ENCODE measurements at places on chromosomes 7 and 10.
A peak's percentile ranks its signal among the peaks of the same experiment; 100 is the strongest.

GRCh38 chr7:117269417-117269816, 53.4 kb downstream of the WNT2 start:
- no peak for DNase-seq

GRCh38 chr7:121272676-121273075, 56.1 kb upstream of the WNT16 start:
- DNase-seq, result no peak

- DNase-seq, result no peak
Measured at GRCh38 chr7:50479743-50480517, 29.8 kb upstream of the FIGNL1 start.

DNA sequence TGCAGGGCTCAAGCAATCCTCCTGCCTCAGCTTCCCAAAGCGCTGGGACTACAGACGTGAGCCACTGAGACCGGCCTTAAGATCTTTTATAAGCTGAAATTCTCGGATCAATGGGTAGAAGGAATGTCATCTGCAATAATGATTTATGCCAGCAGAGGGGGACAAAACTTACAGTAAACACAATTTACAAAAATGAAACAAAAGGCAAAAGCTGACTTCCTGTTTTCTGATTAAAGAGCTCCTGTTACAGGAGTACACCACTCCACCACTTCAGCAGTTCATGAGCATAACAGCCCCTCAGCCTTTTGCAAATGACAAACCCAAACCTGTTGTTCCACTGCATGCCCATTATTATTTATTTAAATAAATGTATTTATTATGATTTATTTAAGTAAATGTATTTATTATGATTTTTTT, 88.5 kb upstream of the ATP6V0A4 start:
- DNase-seq, result peak; percentile 34

GRCh38 chr7:81180573-81180972, 261.7 kb upstream of the SEMA3C start:
- no peak for DNase-seq

DNA sequence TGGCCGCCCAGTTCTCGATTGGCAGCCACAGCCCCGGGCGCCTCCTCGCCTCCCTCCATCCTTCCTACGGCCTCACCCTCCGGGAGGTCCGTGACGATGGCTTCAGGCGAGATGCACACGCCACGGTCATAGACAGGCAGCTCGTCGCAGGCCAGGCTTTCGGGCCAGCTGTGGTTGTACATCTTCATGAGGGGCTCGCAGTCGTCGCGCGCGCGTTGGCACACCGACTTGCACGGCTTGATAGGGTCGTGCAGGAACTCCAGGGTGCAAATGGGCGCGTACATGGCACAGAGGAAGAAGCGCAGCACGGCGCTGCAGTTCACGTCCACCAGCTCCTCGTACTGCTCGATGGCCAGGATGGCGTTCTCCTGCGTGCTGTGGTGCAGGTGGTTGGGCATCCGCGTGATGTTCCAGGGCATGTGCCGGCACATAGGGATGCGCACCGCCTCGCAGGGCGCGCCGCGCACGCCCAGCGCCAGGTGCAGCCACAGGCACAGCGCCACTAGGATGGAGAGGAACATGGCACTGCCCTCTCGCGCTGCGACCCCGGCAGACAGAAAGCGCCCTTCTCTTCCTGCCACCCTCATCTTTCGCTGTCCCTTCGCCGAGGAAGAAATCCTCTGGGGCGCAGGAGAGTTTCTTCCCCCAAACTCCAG, 472 bp downstream of the SFRP4 start:
- no peak for DNase-seq

GRCh38 chr7:95547361-95548348, 48.7 kb downstream of the PDK4 start:
- no peak for DNase-seq

GRCh38 chr10:97503406-97503805, 4.7 kb downstream of the UBTD1 start:
- no peak for DNase-seq

DNA sequence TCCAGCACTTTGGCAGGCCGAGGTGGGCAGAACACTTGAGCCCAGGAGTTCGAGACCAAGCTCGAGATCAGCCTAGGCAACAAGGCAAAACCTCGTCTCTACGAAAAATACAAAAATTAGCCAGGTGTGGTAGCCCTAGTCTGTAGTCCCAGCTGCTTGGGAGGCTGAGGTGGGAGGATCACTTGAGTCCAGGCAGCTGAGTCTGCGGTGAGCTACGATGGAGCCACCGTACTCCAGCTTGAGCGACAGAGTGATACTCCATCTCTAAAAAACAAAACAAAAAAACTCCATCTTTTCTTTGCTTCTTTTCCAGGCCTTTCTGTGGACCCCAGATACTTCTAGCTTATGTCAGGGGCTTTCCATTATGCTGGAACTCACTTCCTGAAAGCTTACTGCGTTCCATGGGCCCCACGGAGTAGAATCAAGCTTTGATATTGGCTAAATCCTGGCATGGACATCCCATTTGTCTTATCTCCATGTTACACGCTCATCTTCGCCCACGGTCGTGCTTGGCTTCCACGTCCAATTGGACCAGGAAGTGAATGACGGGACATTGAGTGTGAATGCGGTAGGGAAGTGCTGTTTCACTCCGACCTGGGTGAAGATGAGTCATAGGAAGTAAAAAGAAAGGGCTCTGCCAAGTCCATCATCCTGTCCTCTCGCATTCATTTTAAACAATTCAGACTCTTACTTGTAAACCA, 45.7 kb downstream of the FAM171A1 start:
- no peak for DNase-seq
